ENCODE measurements at places on chromosomes 16 and 17. TPM values are rescaled to one million over a fixed set of nuclear protein-coding genes. Genes with fewer than 3 reads are reported as not detected.

Gene ASPA
- 1.6 TPM for total RNA-seq

Gene SULT1A3
- total RNA-seq = 3.8 TPM

Gene TBC1D10B
- total RNA-seq = 45.1 TPM

Gene TP53TG3B
- total RNA-seq = not detected

Gene TENT4B
- total RNA-seq = 13.5 TPM

Gene NME2
- total RNA-seq = 363 TPM

Gene USP6
- not detected for total RNA-seq

Gene TM4SF5
- not detected for total RNA-seq

Data from hair follicle dermal papilla cell (primary cell).